ENCODE measurements at places on chromosomes 1 and 21. TPM values are rescaled to one million over a fixed set of nuclear protein-coding genes. Genes with fewer than 3 reads are reported as not detected.

COL6A1 gene
- total RNA-seq, result 0.42 TPM

SLC45A3 gene
- 1.1 TPM for total RNA-seq

RGSL1 gene
- not detected for total RNA-seq

DDR2 gene
- total RNA-seq, result 0.66 TPM

ATP1A2 gene
- not detected for total RNA-seq

VSIG8 gene
- not detected for total RNA-seq

AK5 gene
- 0.39 TPM for total RNA-seq

MRPL39 gene
- total RNA-seq, result 55.8 TPM

INSRR gene
- 0.78 TPM for total RNA-seq

HSD3B2 gene
- total RNA-seq, result not detected
